NCI-H69 (cell line): ENCODE measurements at places on chromosomes 5 and 9.
A peak's percentile ranks its signal among the peaks of the same experiment; 100 is the strongest.

GRCh38 chr9:130236436-130236985 is 29.0 kb upstream of the HMCN2 start:
- no peak for DNase-seq

- no peak for DNase-seq
Observed at GRCh38 chr5:68543212-68543611, 327.7 kb downstream of the PIK3R1 start.

DNA sequence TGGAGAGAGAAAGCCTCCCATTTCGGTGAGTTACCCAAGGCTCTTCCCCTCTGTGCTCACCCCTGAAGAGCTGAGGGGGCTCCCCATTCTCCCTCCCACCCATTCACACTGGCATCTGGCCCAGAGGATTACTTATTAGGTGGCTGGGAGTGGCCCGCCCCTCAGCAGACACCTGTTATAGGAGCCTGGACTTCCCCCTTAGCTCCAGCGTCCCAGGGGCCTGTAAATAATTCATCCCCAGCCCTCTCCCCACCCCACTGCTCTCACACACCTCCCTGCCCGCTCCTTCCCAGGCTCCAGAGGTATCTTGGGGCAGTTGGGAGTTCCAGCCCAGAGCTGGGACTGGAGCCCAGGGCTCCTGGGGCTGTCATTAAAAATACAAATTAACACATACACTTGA is 11.6 kb upstream of the SLC6A7 start:
- peak; percentile 38 for DNase-seq

- no peak for DNase-seq
Observed at GRCh38 chr5:76582230-76583162, 40.7 kb downstream of the F2RL2 start.

DNA sequence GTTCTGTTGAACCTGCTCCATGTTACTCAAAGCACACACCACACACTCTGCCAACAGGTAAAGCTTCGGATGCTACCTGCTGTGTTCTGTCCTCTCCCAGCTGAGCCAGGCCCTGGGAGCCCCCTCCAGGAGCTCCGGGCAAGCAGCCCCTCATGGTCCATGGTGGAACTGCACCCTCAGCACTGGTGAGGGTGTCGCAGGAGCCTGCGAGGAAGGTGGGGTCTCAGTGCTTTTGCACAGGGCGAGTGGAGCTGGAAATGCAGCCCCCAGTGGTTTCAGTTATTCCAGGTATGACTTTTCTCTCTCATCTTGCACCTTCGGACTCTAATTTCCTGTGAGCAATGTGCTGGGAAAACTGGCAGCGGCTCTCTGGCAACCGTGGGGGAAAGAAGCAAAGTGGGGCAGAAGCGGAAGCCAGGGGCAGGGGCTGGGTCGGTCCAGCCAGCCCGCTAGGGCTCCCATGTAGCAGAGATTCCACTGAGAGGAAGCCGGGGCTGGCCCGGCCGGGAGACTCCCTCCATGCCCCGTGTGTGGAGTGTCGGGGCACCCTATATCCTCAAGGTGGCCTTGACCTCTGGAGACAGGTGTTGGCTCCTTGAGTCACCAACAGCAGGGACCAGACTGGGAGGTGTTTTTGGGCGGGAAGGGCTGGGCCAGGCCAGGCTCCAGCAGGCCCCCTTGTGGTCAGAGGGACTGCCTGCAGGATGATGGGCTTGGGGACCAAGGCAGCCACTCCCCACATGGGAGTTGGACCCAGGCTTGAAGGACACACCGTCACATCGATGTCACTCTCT is 75.6 kb upstream of the PRSS3 start:
- DNase-seq, result peak; percentile 84

GRCh38 chr9:133113949-133114885 is 6.8 kb downstream of the RALGDS start:
- DNase-seq, result peak; percentile 89

DNA sequence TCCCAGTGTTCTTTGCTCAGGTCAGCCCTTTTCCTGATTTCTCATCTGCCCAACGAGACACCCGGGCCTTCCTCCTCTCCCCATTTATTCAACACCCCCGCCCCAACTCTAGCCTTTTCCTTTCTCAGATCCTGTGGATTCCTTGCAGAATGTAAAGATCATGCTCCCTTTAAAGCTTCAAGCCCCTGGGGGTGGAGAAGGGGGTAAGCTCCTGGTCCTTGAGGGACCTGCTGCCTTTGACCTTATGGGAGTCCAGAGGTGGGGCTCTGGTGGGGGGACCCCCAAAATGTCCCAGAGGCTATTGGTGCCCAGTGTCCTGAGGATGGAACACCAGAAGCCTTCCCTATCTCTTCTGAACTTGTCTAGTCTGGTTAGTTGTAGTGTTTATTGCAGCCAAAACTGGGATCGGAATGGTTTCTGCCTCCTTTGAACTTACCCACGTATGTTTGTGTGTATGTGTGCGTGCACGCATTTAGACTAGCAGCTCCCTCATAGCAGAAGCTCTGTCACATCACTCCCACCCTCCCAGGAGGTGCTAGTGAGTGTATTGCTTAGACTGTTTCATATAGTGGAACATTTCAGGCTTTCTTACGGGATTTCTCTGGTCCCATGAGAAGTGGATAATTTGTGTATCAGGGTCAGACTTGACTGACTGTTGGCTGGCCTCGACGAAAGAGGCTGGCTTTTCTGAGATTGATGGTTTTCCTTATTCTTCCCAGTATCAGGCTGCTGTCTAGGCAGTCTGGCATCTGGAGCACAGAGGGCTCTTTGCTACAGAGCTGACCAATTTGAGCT is 1.1 kb downstream of the GALNT10 start:
- peak; percentile 14 for DNase-seq

GRCh38 chr5:139371482-139372435 is 11.3 kb downstream of the SLC23A1 start:
- DNase-seq, result no peak

DNA sequence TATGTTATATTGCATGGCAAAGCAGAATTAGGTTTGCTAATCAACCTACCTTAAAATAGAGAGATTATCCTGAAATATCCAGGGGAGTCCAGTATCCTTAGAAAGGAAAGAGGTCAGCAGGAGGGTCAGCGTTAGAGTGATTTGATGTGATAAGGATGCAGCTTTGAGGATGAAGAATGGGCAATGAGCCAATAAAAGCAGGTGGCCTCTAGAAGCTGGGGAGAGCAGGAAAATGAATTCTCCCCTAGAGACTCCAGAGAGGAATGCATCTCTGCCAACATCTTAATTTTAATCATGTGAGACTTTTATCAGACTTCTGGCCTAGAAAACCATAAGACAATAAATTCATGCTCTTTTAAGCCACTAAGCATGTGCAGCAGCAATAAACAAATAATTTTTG is 65.7 kb upstream of the SYK start:
- peak; percentile 72 for DNase-seq

- no peak for DNase-seq
Observed at GRCh38 chr9:117704597-117704996, 394 bp downstream of the TLR4 start.

GRCh38 chr5:7845557-7845956 is 5.4 kb downstream of the CFAP90 start:
- DNase-seq, result no peak
